ENCODE measurements at places on chromosomes 12 and 14.
A peak's percentile ranks its signal among the peaks of the same experiment; 100 is the strongest.

- DNase-seq: no peak
These were observed 160.3 kb upstream of the ABCD2 start for GRCh38 chr12:39779768-39780340.

- no peak for DNase-seq
These were observed 67.3 kb upstream of the TSPAN11 start for GRCh38 chr12:30859226-30859625.

DNA sequence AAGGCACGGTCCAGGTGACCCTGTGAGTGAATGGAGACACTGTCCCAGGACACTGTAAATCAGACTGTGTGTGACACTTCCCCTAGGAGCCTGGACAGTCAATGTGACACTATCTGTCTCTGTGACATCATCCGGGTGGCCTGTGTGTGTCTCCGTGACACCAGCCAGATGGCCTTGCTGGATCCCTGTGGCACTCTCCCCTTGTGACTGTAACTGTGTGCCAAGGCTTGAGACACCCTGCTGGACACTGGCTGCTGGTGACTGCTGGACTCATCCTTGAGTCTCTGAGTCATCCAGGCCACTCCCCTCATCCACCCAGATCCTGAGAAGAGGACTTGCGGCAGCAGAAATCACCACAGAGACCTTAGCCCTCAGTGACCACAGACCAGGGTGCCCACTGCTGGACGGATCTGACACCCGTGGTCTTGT, 51.6 kb downstream of the MVK start:
- no peak for DNase-seq

- no peak for DNase-seq
These were observed 50.4 kb downstream of the KICS2 start for GRCh38 chr12:64171715-64172114.

DNA sequence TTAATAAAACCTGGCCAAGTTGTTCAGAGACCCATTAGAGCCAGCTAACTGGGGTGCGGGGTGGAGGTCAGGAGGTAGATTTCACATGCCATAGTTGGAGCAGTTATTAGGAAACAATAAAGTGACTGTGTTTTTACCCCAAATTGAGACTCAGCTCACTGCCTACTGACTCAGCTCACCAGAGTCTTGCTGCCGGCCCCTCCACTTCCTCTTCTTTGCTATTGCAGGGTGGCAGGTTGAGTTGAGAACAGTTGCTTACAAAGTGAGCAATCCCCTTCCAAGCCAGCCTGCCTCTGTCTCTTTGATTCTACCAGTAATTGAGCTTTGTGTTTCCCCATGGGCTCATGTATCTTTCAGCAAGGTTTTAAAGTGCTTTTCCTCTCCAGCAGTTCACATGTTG, 12.9 kb downstream of the ST8SIA1 start:
- DNase-seq: no peak

DNA sequence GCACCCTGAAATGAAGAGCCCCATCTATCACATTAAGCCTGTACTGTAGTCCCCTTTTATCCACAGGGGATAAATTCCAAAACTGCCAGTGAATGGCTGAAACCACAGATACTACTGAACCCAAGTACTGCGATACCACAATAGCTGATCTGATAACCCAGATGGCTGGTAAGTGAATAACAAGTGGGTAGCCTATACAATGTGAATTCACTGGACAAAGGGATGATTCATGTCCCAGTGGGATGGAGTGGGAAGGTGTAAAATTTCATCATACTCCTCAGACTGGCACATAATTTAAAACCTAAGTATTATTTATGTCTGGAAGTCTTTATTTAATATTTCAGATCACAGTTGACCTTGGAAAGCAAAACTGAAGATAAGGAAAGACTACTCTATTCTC, 201.3 kb downstream of the GPHN start:
- DNase-seq: peak; percentile 47

DNA sequence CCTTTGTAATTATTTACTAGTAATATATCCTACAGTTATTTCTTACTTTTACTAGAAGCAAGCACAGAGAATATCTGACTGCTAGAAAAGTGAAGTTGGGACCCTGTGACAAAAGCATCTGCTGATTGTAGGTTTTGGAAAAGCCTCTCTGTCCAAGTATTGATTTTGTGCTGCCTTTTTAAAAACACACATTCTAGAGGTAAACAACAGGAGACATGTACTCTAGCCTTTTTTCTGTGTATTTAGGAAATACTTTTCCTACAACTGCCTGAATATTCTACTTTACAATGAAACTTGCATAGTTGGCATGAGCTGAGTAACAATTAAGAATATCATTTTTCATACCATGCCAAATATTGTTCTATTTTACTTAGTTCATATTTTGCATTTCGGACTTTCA, 1249.0 kb downstream of the SLC16A7 start:
- no peak for DNase-seq
